GM04503 (cell line): ENCODE measurements at places on chromosomes 7 and 10.

- DNase-seq = peak; percentile 60
Observed at GRCh38 chr10:16887565-16887964, 70.3 kb upstream of the RSU1 start.

DNA sequence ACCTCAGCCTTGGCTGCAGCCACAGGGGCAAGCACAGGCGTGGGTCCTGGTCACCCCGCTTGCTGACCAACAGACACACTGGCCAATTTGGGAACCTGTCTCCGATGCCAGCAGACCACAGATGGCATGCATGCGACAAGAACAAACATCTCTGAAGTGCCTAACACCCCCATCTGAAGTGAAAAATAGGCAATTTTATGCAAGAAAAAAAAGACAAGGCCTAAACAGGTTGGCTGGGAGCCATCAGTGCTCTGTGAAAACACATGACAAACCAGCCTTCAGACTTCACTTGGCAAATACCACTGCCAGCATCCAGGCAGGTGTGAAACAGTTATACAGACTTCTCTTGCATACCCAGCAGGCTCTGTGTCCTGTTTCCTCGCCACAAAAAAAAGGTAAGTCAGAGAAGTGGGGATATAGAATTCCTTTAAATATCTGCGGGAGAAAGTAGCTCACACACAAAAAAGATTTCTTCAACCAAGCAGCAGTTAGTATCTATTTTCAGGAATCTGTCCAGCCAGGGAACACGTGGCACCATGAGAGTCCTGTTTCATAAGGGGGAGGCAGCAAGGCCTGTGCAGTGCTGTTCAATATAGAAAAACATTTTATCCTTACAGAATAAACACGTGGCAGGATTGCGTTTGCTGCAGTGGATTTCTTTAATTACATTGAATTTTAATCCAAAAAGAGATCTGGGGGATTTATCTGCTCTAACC, 293.4 kb upstream of the MKLN1 start:
- no peak for DNase-seq

DNA sequence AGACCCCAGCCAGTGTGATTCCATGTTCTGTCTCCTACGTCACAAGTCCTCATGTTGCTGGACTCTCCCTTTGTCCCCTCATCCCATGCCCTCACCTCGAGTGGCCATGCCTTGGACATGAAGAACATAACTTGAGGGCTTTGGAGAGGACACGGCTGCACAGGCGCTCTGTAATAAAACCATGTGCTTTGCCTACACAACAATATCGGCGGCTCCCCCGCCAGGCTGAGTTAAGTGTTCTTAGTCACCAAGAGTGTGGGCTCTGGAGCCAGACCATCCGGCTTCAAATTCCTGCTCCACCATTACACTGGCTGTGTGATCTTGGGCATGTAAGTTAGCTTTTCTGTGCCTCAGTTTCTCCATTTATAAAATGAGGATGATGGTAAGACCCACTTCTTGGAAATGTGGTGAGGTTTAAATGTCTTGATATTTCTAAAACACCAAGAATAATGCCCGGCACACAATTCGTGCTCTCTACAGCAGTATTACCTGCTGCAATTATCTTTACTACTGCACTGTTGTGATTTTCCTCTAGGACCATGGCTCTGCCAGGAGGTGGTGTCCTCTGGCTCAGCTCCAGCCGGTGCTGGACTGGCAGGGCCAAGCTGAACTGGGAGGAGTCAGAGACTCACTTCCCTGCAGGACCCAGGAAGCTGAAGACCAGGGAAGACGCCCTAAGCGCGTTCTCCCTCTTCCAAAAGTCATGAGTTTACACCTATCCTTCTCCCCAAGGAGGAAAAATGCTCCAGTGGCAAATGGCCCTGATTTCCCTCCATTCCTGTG, 15.7 kb downstream of the SLIT1 start:
- DNase-seq = no peak

- DNase-seq = no peak
Observed at GRCh38 chr7:9776900-9777299, 1196.8 kb upstream of the PHF14 start.

GRCh38 chr10:71359364-71360046, 37.2 kb upstream of the CDH23 start:
- no peak for DNase-seq

GRCh38 chr7:4177001-4177400, 505.1 kb upstream of the FOXK1 start:
- no peak for DNase-seq

DNA sequence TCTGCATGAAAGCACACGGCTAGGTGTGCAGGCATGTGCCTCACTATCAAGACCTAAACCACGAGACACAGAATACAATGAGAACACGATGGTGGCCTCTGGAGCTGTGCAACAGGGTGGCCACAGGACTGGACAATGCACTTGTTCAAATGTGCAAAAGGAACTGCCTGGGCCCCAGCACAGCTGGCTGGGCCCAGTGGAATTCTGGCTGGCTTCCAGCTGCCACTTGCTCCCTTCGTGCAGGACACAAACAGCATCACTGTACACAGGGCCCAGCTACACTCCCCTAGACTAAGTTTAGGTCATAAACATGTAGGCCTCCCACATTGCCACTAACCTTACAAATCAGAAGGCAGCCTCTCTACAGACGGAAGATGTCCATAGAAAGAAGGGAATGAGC, 23.4 kb downstream of the DOCK4 start:
- DNase-seq = no peak
